Activated naive CD4-positive, alpha-beta T cell treated with anti-CD3 and anti-CD28 coated beads, Interleukin-2, amount 50 U/mL, for 72 hours (primary cell): ENCODE measurements at places on chromosomes 6 and 20.

DNA sequence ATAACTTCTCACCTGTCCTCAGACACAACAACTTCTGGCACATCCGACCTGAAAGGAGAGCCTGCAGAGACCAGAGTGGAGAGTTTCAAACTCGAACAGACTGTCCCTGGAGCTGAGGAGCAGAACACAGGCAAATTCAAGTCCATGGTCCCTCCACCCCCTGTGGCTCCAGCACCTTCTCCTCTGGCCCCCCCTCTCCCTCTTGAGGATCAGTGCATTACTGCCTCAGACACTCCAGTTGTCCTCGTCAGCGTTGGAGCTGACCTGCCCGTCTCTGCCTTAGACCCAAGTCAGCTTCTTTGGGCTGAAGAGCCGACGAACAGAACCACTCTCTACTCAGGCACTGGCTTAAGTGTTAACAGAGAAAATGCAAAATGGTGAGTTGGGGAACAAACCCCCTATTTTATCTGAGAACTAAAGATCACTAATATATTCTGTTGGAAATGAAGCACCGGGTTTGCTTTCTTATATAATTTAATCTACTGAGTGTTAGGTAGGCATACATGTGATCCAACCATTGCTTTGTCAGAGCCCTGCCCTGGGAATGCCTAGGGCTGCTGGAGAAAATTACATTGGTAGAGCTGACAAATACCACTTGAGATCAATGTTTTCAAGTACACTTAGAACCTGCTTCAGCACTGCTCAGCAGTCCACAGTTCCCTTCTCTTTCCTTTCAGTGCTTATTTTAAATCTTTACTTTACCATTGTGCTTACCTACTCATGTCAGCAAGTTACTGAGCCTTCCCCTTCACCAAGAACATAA lies 77.5 kb upstream of the LTV1 start:
- DNase-seq = no peak

DNA sequence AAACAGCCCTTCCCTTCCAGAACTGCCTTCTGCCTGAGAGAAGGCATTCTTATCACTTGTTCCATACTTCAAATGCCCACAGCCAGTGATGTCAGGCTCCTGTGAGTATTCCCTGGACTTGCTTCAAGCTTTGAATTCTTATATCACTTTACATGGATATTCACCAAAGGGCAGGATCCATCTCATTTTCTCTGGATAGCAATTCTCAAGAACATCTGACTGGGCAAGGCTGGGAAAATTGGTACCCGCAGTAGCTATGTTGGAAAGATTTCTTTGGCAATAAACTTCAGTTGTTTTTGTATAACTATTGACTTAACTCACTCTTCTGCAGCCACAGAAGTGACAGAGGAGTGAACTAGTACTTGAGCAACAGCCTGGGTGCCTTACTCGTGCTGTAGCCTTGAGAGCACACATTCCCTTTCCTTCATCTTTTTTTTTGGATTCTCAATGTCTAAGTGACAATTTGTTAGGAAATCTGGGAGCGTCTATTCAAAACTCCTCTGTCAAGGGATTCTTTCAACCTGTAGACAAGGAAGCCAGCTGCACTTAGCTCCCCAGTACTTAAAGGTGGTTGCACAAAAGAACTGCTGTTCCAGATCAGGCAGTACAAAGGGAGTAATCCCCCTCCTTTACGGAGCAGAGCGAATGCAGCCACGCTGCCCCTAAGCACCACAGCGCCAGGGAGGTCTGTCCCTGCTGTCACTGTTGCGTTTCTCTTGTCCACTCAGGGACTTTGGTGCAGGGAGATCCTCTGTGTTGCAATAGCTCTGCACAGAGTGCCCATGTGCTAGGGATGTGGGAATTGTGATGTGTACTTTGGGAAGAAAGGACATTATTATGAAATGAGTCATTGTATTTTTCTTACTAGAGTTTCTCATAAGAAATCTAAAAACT lies 69.6 kb downstream of the JAG1 start:
- DNase-seq = no peak

DNA sequence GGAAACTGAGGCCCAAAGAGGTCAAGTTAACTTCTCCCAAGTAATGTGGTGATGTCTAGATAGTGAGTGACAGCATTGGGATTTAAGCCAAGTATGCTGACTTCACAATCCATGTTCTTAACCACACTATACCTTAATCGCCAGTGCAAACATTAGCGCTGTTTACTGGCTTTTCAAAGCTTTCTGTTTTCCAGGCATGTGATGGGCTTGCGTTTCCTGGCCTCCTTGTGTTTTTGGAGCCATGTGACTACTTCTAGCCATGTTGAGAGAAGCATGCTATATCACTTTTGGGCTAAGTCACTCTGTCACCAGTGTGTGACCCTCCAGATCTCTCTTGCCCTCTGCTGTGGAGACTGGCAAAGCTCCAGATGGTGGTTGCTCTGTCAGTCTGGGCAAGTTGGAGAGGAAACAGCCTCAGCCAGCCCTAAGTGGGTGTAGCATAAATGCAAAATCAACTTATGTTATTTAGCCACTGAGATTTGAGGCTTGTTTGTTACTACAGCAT lies 76.9 kb downstream of the ANKRD6 start:
- DNase-seq = no peak

- DNase-seq = no peak
Measured at GRCh38 chr6:20208687-20209378, 3.4 kb downstream of the MBOAT1 start.

GRCh38 chr6:17149571-17149970 lies 47.7 kb downstream of the STMND1 start:
- DNase-seq = no peak

DNA sequence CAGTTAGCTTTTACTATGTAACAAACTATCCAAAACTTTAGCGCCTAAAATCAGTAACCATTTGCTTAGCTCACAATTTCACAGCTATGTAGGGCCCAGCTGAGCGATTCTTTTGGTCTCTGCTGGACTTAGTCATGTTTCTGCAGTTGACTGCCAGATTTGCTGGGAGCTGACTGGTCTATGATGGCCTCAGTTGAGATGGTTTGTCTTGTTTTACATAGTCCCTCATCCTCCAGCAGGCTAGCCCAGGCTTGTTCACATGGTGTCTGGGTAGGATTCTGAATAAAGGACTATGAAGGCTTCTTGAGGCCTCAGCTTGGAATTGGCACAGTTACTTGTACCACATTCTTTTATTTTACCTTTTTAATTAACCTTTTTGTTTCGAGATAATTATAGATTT lies 247.8 kb upstream of the CHD6 start:
- no peak for DNase-seq

GRCh38 chr6:14816116-14816859 lies 429.6 kb upstream of the JARID2 start:
- no peak for DNase-seq
